ENCODE measurements at places on chromosomes 5 and 9.

GRCh38 chr5:37881359-37881758 is 41.5 kb upstream of the GDNF start:
- no peak for DNase-seq

DNA sequence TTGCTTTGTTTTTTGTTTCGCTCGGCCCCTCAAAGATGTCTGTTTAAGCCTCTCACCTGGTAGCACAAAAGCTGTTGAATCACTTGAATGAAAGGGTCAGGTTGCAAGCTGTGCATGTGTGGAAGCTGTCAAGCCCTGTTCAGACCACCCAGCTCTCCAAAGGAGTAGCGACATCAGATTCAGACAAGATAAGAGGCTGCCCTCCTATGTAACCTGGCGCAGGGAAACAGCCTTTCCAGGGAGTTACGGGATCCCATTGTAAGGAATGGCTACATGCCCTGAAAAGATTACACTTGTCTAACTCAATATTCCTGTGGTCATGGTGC is 2.9 kb downstream of the FREM1 start:
- no peak for DNase-seq

DNA sequence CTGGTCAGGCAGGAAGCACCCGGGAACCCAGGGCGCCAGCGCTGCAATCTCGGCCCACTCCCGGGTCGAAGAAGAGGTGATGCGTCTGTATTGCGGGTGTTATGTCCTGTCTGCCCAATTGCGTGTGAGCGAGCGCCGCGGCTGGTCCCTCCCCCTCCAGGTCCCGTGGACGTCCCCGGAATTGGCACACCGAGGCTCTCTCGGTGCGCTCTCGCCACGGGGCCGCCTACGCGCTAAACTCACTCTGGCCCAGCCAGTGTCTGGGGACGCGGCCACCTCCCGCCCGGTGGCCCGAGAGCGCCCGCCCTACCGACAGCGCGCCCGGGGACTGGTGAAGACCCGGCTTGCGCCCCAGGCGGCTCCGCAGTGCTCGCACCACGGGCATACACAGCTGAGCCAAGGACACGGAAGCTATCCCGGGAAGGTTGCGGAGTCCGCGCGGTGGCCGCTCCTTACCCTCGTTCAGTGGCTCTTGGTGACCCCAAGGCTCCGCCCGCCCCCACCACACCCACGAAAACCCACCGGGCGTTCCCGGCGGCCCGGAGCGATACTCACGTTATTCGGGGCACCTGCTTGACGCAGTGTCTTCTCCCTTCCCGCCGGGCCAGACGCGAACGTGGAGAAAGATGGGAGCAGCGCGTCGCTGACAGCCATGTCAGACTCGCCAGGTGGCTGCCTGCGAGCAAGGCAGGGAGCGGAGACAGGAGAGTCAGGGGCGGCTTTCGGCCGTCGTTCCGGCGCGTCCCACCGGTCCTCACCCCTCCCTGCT is 1.0 kb downstream of the KLF4 start:
- DNase-seq: no peak

DNA sequence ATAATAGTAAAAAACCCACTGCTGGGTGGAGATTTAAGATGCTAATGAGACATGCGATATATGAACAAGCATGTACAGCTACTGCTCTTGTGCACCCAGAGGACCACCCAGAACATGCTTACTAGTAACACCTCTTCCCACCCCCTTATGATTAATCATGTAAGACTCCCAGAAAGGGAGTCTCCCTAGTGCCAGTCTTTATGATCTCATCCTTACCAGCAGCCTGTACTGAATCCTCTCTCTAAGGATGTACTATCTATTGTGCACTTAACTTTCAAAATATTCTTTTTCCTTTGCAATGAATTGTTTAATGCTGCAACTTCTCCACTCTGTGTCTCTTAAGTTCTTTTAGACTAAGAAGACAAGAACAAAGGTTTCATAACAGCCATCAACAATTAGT is 9.1 kb upstream of the MAT2B start:
- no peak for DNase-seq

GRCh38 chr5:123460296-123460729 is 37.1 kb upstream of the CEP120 start:
- DNase-seq: no peak

DNA sequence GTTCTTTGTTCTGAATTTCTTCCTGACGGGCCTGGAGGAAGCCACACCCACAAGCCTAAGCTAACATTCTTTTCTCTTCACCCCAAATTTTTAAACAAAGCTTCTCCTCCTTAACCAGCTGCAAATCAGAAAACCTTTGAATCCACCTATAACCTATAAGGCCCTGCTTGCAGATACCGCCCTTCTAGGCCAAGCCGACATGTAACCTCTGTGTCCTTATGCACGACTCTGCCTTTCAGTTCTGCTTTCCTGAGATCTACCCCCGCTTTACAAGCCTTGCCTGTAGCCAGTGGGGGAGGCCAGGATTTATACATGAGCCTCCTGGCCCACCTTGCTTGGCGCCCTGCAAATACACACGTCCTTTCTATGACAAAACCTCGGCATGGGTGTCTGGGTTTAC is 19.3 kb downstream of the BRD9 start:
- DNase-seq: no peak

- peak; percentile 51 for DNase-seq
These were observed 796 bp downstream of the LNPEP start for GRCh38 chr5:96936431-96937320.

GRCh38 chr9:120708526-120709224 is 5.6 kb downstream of the MEGF9 start:
- no peak for DNase-seq

DNA sequence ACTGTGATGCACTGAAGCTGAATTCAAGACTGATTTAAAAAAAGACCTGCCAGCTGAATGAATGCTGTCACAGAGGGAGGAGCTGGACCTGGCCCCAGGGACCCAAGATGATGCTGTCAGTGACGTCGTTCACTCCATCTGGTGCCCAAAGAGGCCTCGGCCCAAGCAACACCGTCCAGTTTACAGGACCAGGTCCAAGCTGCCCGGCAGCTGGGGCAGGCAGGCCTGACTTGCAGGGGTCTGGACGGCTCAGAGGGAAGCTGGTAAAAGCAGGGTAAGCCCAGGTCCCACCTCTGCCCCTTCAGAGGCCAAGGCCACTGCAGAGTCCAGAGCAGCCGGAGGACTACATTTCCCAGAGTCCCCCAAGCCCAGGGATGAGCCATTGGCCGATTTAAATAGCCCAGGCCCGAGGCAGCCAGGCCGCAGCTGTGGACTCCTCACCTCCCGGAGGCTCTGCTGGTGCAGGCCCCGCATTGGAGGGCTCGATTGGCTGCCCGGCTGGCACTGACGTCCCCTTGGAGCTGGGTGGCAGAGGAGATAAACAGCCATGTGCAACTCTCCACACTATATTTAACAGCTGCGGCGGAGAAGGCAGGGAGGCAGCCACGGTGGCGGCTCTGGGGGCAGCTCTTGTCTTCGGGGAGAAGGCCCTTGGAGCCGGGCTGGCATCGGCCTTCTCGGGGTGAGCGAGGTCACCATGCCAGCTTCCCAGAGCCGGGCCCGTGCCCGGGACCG is at the start of gene PLPP7:
Gene PLPP7, plus strand, starts transcription at position 423 of the 735 bp plus-strand sequence. Its CDS starts 275 bp downstream, at position 698.
- DNase-seq: no peak

GRCh38 chr5:172659570-172659908 is 18.5 kb downstream of the NEURL1B start:
- no peak for DNase-seq

GRCh38 chr5:158013939-158014338 is 155.0 kb upstream of the CLINT1 start:
- DNase-seq: no peak

DNA sequence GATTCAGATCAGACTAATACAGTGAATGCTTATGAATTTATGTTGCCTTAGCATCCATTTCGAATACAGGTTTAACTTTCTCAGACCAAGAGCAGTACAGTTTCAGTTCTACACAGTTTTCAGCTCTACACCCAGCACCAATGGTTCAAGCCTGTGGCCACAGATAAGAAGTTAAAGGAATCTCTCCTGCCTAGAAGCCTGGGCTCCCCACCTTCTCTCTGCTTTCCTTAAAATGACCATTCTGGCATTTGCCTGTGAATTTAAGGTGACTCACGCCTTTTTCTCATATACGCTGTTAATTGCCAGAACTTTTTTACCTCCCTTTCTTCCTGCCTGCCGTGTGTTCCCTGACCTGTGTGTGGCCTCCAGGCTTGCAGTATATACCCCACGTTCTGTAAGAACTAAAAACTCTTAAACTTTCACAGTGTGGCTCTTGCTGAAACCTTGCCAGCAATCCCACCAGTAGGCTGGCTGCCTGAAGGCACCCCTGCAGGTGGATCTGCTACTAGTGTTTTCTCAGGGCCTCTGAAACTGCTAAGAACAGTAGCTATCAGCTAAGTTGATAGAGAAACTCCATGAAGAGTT is 692.8 kb upstream of the CDH18 start:
- no peak for DNase-seq

DNA sequence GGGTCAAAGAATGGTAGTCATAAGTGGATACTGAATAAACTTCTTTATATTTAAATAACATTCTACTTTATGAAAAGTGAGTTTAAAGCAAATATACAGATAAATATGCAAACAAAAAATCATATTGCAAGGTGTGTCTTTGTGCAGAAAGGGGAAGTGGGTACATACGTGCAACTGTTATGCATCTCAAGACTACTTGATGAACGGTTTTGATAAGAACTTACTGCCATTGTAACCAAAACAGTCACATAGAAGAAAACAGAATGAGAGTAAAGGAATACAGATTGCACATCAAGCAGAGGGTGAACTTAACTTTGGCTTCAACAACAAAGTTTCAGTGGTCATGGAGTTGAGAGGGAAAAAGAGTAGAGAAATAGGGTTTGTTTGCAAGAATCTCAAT is 9.9 kb downstream of the CAMK4 start:
- no peak for DNase-seq

- no peak for DNase-seq
These were observed 61.7 kb downstream of the TRIO start for GRCh38 chr5:14204785-14205321.

- no peak for DNase-seq
These were observed 322.7 kb downstream of the ARHGEF28 start for GRCh38 chr5:73948720-73949119.

DNA sequence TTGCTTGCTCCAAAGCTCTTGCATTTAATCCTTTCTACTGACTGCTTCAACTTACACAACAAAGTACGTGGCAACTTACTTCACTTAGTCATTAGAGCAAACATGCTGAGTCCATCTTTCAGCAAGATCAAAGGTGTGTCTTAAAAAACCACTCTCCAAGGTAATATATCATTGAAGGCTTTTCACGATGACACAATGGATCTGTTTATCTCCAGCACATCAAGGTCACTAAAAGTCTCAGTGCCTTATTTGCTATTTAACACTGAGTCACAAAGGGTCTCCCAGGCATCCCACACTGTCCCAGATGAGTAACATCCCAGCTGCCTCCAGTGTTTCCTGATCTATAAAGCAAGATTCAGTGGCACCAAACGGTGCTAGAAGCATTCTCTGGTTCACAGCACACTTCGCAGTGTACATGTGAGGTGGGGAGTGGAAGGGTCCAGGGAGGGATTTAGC is 3.7 kb upstream of the CLK4 start:
- DNase-seq: no peak

GRCh38 chr9:130157079-130157478 is 15.1 kb upstream of the NCS1 start:
- DNase-seq: no peak

DNA sequence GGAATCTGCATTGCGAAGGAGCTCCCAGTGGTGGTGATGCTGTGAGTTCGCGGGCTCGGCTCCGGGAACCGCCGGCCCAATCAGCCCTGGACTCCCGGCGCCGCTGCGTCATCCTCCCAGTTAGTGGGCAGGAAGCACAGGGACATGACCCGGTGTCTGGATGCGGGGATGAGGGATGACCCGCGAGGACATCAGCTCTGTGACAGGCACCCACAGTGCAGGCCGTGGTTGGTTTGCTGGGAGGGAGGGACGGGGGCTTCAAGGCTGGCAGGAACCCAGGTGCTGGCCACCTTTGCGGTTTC is 996 bp downstream of the NXNL2 start:
- peak; percentile 4 for DNase-seq

DNA sequence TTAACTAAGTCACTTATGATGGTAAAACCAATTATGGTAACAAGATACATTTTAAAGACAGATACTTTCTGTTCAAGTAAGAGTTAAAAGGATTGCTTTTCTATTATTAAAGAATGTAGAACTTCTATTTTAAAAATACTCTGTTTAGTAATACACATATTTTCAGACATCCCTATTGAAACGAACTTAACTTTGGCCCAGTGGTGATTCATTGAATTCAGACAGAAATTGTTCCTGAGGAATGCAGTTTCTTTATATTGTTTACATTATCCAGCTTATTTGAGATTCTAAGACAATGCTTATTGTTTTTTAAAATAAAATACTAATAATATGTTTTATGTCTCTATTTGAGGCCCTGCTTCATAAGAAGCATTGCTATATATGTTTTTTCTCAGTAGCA is 816.4 kb downstream of the SEMA5A start:
- no peak for DNase-seq

GRCh38 chr9:28868228-28868990 is 1295.1 kb upstream of the C9orf72 start:
- no peak for DNase-seq

- no peak for DNase-seq
These were observed 2.1 kb upstream of the UIMC1 start for GRCh38 chr5:177008716-177009115.

GRCh38 chr5:42745426-42745825 is 11.2 kb upstream of the CCDC152 start:
- no peak for DNase-seq

- no peak for DNase-seq
These were observed 80.9 kb downstream of the ALDH7A1 start for GRCh38 chr5:126514131-126514557.

- no peak for DNase-seq
These were observed 247.6 kb downstream of the COX7C start for GRCh38 chr5:86865256-86865785.

DNA sequence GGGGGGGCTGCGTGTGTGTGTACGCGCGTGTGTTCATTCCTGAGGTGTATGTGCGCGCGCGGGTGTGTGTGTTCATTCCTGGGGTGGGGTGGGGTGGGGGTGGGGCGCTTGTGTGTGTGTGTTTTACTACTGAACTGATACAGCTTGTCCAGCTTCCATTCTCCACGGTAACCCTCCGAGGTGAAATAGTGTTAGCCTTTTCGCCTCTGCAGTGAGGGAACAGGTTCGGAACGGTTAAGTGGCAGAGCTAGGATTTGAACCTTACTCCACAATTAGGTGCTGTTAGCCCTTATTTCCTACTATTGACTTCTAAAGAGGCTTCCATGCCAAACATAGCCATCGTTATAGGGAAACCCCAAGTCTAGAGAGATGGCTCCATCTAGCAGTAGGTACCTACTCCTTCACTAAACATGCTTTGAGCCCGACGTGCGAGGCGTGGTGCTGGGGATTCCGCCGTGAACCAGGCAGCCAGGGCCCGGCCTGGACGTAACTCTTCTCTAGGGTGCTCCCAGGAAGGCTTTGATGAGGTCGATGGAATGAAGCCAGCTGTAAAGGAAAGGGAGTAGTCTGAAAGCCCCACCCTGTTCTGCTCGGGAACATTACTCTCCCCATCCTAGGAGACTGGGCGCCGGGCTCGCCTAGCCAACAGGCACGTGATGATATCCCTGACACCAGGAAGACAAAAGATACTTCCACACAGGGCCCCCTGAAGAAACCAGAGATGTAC is 782 bp upstream of the SKP1 start:
- no peak for DNase-seq
